HL-60 (cell line): ENCODE measurements at places on chromosomes 1 and 21.

GRCh38 chr1:101308935-101309333 is 72.1 kb downstream of the S1PR1 start:
- DNase-seq: no peak

- no peak for DNase-seq
Observed at GRCh38 chr1:231187571-231187970, 25.7 kb downstream of the TRIM67 start.

- no peak for DNase-seq
Observed at GRCh38 chr1:145846201-145846612, 777 bp downstream of the NUDT17 start.

DNA sequence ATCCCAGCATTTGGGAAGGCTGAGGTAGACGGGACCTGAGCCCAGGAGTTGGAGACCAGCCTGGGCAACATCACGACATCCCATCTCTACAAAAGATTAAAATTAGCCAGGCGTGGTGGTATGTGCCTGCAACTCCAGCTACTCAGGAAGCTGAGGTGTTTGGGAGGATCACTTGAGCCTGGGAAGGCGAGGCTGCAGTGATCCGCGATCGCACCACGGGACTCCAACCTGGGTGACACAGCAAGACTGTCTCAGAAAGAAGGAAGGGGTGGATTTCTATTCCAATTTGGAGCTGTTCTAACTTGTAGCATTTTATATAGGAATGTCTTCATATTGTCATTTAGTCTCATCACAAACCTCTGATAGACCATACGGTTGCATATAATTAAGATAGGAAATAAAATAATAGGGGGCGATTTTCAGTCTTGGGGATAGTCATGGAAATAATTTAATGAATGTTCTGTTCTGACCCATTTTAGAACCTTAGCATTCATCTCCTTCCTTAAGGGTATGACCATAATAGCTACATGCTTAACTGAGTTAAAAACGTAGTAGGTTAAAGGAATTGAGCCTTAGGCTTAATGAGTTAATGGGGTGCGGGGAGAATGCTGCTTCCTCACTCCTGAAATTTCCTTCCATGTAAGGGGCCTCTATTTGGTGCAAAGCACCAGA is 93.1 kb downstream of the ADCY10 start:
- no peak for DNase-seq

GRCh38 chr1:35264871-35265270 is 3.6 kb upstream of the ZMYM4 start:
- DNase-seq: no peak

GRCh38 chr1:115184951-115185331 is 95.6 kb upstream of the TSPAN2 start:
- no peak for DNase-seq

DNA sequence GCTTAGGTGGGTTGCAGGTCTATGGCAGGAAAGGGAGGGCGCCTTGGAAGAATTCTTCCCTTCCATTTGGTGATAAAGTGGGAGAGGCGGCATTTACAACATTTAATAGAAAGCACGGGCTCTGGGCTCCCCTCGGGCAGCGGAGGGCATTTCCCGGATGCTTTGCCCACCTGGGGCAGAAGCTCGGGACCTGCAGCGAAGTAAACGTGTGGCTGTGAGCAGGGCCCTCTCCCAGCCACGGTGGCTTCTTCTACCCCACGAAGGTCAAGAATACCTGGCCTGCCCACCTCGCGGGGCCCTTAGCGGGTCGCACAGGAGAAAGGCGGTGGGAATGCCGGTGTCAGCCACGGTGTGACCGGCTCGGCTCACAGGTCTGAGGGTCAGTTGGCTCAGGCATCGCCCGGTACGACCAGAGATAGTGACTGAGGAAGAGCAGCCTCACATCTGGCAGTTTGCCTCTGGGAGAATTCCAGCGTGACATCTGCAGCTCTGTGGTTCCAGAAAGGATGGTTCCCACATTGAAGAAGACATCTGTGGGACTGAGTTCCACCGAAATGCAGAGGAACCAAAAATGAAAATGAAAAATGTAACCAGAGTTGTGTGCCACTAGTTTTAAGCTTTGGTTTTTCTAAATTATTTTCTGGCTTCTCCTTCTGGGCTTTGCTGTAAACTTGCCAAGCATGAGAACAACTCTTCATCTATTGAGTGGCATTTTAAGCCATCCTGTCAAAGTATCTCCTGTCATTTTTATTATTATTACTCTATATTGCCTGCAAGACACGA is 720 bp upstream of the F3 start:
- no peak for DNase-seq

- DNase-seq: no peak
Observed at GRCh38 chr1:54998677-54999076, at the start of gene BSND. Gene BSND (plus strand): TSS chr1:54998933. CDS start chr1:54999187, 254 bp downstream.

- DNase-seq: no peak
Observed at GRCh38 chr1:167149793-167150491, 56.1 kb downstream of the STYXL2 start.

GRCh38 chr1:240031414-240031813 is 60.3 kb upstream of the FMN2 start:
- no peak for DNase-seq

DNA sequence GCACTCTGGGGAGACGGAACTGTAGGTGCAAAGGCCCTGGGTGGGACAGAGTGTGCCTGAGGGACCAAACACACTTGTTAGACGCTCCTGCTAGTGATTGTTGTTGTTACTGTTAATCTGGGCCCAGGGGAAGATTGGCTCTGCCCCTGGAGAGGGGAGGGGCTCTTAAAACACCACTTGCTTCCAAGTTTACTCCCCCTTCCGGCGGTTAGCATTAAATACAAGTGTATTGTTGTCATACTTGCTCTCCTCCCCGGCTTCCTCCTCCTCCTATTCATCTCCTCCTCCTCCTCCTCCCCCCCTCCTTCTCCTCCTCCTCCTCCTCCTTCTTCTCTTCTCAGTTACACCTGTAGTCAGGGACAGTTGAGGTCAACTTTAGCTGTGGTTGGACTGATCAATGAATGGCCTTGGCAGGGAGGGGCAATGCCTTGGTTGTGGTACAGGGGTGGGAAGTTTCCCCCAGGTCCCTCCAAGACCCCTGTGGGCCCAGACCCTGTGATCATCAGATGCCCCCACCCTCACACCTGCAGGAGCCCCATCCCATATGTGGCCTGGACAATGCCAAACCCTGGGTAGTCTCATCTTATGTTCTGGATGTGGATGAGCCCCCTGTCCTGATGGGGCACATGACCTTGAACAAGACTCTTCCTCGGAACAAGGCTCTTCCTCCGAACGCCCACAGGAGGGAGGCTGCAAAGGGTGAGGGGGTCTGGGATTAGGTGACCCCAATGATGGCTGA is 217.3 kb downstream of the PTPRU start:
- DNase-seq: peak; percentile 2

DNA sequence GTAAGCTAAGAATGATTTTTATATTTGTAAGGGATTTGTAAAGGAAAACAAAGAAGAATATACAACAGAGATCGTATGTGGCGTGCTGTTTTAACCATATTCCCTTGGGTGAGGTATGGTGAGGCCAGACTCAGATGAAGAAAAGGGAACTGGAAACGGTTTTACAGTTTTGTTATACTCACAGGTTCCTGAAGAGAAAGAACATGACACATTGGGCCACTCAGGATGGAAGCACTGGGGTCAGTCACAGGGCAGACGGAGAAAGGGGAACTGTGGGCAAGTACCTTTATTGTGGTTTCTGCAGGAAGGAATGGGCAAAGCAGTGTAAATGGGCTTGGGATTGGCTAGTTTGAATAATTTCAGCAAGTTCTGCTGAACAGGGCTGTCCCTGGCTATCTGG is 177.4 kb downstream of the LBR start:
- DNase-seq: peak; percentile 95

DNA sequence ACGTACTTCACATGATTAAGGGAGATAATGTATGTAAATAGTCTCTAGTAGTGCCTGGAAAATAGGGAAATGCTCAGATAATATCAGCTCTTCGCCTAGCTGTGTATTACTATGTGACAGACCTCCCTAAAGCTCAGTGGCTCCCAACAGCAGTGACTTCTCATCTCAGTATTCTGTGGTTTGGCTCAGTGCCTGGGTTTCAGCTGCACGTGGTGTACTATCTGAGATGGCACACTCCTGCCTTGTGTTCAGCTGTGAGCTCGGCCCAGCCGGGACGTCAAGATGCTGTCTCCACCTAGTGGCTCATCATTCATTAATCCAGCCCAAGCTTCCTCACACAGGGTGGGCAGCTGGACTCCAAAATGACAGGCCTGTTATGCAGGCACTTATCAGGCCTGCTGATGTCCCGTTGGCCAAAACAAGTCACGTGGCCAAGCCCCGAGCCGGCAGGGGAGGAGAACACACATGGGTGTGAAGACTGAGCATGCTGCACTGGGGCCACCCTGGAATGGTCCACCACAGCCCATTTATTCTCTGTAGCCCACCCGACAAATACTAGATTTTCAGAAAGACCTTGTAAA is 17.8 kb downstream of the SLFNL1 start:
- peak; percentile 99 for DNase-seq

DNA sequence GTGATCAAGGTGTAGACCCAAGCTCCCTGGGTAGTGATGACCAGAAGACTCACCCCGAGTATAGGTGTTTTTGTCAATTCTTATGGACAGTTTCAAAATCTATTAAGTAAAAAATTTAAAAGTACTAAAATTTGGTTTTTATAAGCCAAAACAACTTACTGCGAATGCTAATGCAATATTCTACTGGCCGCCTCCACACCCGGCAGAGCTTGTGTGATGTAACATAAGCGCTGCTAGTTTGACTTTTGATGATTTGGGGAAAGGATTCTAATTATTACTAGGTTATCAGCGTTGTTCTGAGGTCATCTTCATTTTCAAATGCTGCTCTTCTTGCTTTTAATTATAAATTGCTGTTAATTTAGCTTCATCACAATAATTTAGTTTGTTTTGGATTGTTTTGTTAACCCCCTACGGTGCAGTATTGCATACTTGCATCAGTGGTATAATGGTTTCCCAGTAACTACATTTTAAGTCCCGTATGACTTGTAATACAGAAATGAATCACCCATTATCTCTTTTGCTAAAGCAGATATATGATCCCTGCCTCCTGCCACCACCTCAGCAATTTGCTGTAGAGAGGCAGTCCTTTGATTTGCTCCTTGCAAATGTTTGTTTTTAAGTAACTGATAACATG is 178.0 kb downstream of the SDCCAG8 start:
- no peak for DNase-seq

GRCh38 chr1:51719146-51719545 is 102.3 kb downstream of the OSBPL9 start:
- no peak for DNase-seq

GRCh38 chr1:68294367-68295066 is 62.2 kb upstream of the WLS start:
- DNase-seq: no peak

GRCh38 chr1:197915862-197916499 is 1.2 kb upstream of the LHX9 start:
- no peak for DNase-seq

DNA sequence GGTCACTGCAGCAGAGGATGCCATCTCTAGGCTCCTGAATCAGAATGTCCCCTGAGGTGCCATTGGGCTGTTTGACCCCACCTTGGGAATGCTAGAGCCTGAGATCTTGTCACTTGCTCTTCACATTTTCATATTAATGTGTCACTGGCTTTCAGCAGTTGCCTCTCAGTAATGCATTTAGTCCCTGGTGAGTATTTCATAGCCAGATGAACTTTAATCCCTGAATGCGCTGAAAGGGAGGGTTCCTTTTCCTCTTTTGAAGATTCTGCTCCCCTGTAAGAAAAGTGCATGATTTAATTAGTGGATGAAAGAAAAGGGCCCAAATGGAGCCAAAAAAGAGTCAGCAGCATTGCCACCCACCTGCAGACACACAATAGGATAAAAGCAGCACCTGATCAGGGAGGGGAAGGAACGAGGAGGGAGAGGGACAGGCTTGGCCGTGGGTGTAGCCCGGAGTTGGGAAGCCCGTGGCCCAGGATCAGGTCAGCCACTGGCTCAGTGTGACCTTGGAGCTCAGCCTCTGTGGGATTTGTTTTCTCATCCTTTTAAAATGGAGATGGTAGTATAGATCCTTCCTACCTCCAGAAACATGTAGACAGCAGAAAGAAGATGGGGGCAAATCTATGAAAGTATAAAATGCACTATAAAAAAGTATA is 31.1 kb downstream of the ROR1 start:
- no peak for DNase-seq

GRCh38 chr1:184031092-184031408 is 6.5 kb downstream of the COLGALT2 start:
- DNase-seq: no peak

DNA sequence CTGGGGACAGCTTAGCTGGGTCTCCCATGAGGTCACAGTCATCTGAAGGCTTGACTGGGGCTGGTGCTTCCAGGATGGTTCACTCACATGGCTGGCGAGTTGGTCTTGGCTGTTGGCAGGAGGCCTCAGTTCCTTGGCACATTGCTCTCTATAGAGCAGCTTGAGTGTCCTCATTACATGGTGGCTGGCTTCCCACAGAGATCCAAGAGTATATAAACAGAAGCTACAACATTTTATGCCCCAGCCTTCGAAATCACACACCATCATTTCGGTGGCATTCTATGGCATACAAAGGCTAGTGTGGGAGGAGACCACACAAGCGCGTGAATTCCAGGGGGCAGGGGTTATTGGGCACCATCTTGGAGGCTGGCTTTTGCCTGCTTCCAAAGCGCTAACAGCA is 63.0 kb downstream of the ALPL start:
- no peak for DNase-seq

GRCh38 chr1:175504875-175505555 is 238.4 kb downstream of the TNR start:
- DNase-seq: no peak
